ENCODE measurements at places on chromosomes 11 and 22.
A peak's percentile ranks its signal among the peaks of the same experiment; 100 is the strongest.

GRCh38 chr22:19930551-19931486, 10.8 kb upstream of the COMT start:
- no peak for DNase-seq
- no peak overlapping the region for H3K4me3 ChIP-seq
- peaks cover 7% of the 10 kb centered on the region for H3K36me3 ChIP-seq
- H3K4me1 ChIP-seq, result peaks cover 2% of the 10 kb centered on the region
- H3K27ac ChIP-seq, result no peak overlapping the region

DNA sequence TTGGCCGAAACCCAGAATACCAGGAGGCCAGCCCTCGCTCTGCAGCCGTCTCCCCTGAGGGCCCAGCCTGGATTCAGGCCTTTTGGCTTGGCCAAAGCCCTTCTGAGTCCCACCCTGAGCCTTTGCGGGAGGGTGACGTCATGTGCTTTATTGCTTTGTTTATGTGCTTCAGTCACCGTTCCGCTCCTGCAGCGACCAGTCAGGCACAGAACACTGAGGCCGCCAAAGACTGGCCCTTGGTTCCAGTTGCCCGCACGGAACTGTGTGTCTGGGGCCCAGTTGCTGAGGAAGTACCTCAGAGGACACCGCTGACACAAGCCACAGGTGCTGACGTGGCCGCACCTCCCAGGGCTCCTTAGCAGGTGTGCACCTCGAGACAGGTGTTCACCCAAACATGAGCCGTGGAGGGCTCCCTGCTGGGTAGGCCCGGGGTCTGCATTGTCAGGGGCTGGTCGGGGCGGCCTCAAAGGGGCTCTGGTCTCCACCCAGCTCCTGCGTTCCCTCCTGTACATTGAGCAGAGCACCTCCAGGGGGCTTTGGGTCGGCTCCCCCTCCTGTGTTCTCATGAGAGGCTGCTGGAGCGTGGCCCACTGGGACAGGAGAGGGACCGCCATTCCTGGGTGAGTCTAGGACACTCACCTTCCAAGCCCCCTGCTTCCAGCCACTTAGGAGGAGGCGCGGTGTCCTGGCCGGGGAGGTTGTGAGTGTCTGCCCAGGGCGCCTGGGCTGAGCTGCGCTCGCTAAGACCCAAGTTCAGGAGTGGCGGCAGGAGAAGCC, 376.8 kb downstream of the TBC1D22A start:
- peaks cover 1% of the 10 kb centered on the region for H3K36me3 ChIP-seq
- no peak overlapping the region for H3K4me3 ChIP-seq
- no peaks in the 10 kb centered on the region for H3K4me1 ChIP-seq
- DNase-seq, result no peak
- H3K27ac ChIP-seq, result no peak overlapping the region
- no peaks in the 10 kb centered on the region for H3K27me3 ChIP-seq

GRCh38 chr22:46748908-46749675, 11.0 kb upstream of the CERK start:
- peak overlapping the region; percentile 64 for H3K4me3 ChIP-seq
- H3K27ac ChIP-seq, result peak overlapping the region; percentile 95
- peaks cover 29% of the 10 kb centered on the region for H3K4me1 ChIP-seq
- H3K36me3 ChIP-seq, result no peaks in the 10 kb centered on the region
- H3K27me3 ChIP-seq, result peaks cover 4% of the 10 kb centered on the region

DNA sequence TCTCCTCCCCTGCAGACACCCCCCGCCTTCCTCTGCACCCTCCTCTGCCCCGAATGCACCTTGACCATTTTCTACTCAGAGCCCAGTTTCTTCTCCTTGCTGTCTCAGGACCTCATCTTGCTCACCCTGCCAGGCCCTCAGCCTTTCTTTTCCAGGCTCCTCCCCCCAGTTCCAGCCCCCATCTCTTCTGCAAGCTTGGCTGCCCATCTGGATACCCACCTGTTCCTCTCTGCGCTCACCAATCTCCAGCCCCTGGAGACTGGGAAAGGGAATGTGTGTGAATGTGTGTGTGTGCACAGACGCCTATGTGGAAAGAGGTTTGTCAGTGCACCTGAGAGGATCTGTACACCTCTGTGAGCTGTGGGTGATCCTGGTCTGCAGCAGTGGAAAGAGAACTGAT, 36.4 kb downstream of the SLC22A12 start:
- H3K36me3 ChIP-seq, result no peaks in the 10 kb centered on the region
- no peak overlapping the region for H3K27ac ChIP-seq
- peaks cover 27% of the 10 kb centered on the region for H3K27me3 ChIP-seq
- DNase-seq, result no peak
- H3K4me1 ChIP-seq, result no peaks in the 10 kb centered on the region
- no peak overlapping the region for H3K4me3 ChIP-seq

DNA sequence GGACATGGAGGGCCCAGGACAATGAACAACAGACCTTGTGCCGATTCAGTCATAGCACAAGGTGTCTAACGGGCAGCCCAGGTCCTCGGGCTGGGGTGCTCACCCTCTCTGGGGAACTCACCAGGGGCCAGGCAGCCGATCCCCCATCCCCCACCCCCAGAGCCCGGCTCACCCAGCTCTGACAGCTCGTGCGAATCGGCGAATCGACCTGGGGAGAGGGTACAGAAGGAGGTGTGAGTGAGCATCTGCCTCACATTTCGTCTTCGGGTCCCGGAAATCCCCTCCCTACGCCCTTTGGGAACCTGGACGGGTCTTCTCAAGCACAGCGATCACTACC, 423 bp downstream of the PEX16 start:
- peaks cover 51% of the 10 kb centered on the region for H3K4me1 ChIP-seq
- DNase-seq, result no peak
- H3K27me3 ChIP-seq, result peaks cover 23% of the 10 kb centered on the region

GRCh38 chr11:28728666-28729065, 620.5 kb downstream of the METTL15 start:
- H3K4me1 ChIP-seq, result no peaks in the 10 kb centered on the region
- H3K36me3 ChIP-seq, result no peaks in the 10 kb centered on the region
- H3K27ac ChIP-seq, result no peak overlapping the region
- no peaks in the 10 kb centered on the region for H3K27me3 ChIP-seq
- no peak for DNase-seq

- no peak overlapping the region for H3K27ac ChIP-seq
- peaks cover 16% of the 10 kb centered on the region for H3K36me3 ChIP-seq
- DNase-seq, result no peak
- no peak overlapping the region for H3K4me3 ChIP-seq
- no peaks in the 10 kb centered on the region for H3K4me1 ChIP-seq
Observed at GRCh38 chr22:38132136-38132535, 21.7 kb upstream of the BAIAP2L2 start.

- H3K36me3 ChIP-seq, result peaks cover 21% of the 10 kb centered on the region
- H3K4me3 ChIP-seq, result no peak overlapping the region
- H3K27ac ChIP-seq, result peak overlapping the region; percentile 72
Observed at GRCh38 chr22:17781319-17782031, 7.2 kb upstream of the BID start.

- no peak overlapping the region for H3K4me3 ChIP-seq
- no peak for DNase-seq
- peaks cover 34% of the 10 kb centered on the region for H3K27me3 ChIP-seq
- no peaks in the 10 kb centered on the region for H3K4me1 ChIP-seq
Observed at GRCh38 chr11:60801194-60801593, 16.1 kb downstream of the MS4A10 start.

DNA sequence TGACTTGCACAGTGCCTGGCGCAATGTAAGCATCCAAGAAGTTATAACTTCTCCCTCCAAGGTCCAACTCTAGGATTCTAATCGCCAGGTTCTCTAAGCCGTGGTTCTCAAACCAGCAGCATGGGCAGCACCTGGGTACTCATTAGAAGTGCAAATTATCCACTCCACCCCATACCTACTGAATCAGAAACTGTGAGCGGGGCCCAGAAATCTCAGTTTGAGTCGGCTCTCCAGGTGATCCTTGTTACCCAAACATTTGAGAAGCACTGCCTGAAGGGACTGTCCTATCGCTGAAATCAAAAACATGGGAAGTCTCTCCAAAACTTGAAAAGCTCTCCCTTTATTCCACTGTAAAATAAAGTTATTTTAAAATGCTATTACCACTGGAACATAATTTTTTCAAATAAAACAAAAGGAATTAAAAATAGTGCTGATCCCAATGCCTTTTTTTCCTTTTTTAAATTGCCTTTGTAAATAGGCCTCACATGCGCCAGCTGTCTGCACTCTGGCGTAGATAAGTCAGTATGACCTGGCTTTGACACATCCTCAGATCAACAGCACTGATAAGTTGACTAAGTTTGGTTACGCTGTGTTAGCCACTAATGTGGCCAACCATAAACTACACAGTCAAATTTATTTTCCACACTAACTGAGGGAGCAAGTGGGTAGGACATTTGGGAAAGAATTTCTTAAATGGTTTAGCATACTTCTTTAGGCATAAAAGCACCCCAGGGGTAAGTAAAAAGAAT, 8.4 kb upstream of the CTR9 start:
- peaks cover 3% of the 10 kb centered on the region for H3K27me3 ChIP-seq
- no peaks in the 10 kb centered on the region for H3K36me3 ChIP-seq
- peaks cover 33% of the 10 kb centered on the region for H3K4me1 ChIP-seq
- peak overlapping the region; percentile 22 for H3K4me3 ChIP-seq
- peak; percentile 66 for DNase-seq

- no peak overlapping the region for H3K27ac ChIP-seq
- H3K4me1 ChIP-seq, result peaks cover 44% of the 10 kb centered on the region
- peaks cover under 1% of the 10 kb centered on the region for H3K27me3 ChIP-seq
- H3K36me3 ChIP-seq, result peaks cover 76% of the 10 kb centered on the region
- H3K4me3 ChIP-seq, result no peak overlapping the region
Observed at GRCh38 chr22:39314251-39314971, 5.0 kb downstream of the RPL3 start.

GRCh38 chr22:24323695-24324094, 53.1 kb downstream of the SPECC1L start:
- no peak for DNase-seq
- no peaks in the 10 kb centered on the region for H3K27me3 ChIP-seq
- no peak overlapping the region for H3K4me3 ChIP-seq
- peaks cover 27% of the 10 kb centered on the region for H3K36me3 ChIP-seq
- H3K27ac ChIP-seq, result peak overlapping the region; percentile 76

DNA sequence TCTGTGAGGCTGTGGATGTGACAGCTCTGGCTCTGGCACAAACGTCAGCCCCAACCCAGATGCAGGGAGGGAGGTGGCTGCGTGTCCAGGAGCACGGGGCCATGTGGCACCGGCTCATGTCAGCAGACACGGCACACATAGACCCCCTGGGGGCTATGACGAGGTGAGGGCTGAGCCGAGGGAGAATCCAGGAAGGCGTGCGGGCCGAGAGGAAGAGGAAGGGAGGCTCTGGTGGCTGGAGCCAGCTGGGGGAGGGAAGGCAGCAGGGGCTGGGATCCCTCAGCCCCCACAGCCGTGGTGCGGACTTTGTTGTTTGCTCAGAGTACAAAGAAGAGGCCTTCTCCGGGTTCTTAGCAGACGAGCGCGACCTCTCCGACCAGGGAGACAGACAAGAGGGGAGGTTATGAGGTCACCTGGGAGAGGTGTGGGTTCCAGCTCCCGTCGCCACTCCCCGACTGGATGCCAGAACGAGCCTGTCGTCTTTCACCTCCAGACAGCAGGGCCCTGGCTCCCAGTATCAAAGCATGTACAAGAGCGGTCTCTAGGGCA, 46.1 kb downstream of the CDKN1C start:
- no peaks in the 10 kb centered on the region for H3K27me3 ChIP-seq
- no peak for DNase-seq
- no peak overlapping the region for H3K27ac ChIP-seq
- no peaks in the 10 kb centered on the region for H3K36me3 ChIP-seq
- no peaks in the 10 kb centered on the region for H3K4me1 ChIP-seq

GRCh38 chr11:118604566-118604965, 2.8 kb upstream of the PHLDB1 start:
- H3K4me3 ChIP-seq, result no peak overlapping the region
- no peak for DNase-seq
- peaks cover 15% of the 10 kb centered on the region for H3K4me1 ChIP-seq

DNA sequence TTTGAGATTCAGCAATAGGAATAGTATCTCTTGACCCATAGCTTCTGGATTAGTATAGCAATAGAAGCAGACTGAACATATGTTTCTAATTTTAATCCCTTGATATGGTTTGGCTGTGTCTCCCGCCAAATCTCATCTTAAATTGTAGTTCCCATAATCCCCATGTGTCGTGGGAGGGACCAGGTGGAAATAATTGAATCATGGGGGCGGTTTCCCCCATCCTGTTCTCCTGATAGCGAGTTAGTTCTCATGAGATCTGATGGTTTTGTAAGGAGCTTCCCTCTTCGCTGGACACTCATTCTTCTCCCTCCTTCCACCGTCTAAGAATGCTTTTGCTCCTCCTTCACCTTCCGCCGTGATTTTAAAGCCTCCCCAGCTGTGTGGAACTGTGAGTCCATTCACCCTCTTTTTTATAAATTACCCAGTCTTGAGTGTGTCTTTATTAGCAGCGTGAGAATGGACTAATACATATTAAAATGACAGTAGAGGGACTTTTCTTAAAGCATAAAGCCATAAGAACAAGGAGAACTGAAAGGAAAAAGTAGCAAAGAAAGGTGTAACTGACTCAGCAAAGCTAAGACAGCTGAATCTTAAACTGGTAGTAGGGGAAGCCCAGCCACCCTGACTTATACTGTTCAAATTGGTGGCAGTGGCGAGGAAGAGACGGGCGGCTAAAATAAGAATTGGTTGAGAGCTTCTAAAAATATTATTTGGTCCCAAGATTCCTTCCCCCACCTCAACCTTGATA, 20.3 kb upstream of the SLN start:
- DNase-seq, result no peak
- H3K27me3 ChIP-seq, result no peaks in the 10 kb centered on the region
- H3K36me3 ChIP-seq, result no peaks in the 10 kb centered on the region
- H3K4me3 ChIP-seq, result no peak overlapping the region
- no peaks in the 10 kb centered on the region for H3K4me1 ChIP-seq
- H3K27ac ChIP-seq, result no peak overlapping the region
